GM23338 (cell line): ENCODE measurements at places on chromosomes 2 and 18. TPM values are rescaled to one million over a fixed set of nuclear protein-coding genes. Genes with fewer than 3 reads are reported as not detected.

DNA sequence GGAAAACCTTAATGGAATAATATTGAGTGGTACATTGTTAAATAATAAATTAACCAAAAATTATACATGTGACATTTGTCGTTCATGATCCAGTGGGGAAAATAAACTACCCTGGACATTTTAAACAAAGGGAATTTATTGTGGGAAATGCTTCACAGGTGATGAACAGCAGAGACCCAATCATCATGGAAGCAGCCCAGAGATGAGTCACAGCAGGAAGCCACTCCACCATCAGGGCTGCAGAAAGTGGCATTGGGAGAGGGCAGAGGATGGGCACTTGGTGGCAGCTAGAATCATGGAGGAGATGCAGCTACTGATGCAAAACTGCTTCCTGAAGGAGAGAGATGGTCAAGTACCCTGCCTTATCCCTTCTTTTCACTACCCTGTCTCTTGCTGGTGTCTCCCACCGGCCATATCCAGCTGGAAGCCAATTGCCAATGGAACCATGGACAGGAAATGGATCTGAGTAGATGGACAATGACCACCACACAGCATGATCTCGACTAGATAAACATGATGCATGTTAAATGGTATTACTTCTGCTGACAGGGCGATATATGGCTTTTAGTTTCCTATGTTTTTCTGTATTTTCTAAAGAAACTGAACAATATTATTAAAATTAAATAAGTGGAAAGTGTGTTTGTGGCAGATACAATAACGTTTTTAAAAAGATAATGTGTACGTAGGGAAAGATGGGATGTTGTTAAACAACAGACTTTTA is 139.8 kb downstream of the RPIA start:
- no peak for DNase-seq

Gene CHRND
- 0.11 TPM in 1 of 2 replicates, not detected in the other for polyA plus RNA-seq

Gene SATB2
- 1.6 and 2.0 TPM in 2 replicates for polyA plus RNA-seq

GRCh38 chr2:81870119-81870518 is 1565.6 kb upstream of the LRRTM1 start:
- no peak for DNase-seq

DNA sequence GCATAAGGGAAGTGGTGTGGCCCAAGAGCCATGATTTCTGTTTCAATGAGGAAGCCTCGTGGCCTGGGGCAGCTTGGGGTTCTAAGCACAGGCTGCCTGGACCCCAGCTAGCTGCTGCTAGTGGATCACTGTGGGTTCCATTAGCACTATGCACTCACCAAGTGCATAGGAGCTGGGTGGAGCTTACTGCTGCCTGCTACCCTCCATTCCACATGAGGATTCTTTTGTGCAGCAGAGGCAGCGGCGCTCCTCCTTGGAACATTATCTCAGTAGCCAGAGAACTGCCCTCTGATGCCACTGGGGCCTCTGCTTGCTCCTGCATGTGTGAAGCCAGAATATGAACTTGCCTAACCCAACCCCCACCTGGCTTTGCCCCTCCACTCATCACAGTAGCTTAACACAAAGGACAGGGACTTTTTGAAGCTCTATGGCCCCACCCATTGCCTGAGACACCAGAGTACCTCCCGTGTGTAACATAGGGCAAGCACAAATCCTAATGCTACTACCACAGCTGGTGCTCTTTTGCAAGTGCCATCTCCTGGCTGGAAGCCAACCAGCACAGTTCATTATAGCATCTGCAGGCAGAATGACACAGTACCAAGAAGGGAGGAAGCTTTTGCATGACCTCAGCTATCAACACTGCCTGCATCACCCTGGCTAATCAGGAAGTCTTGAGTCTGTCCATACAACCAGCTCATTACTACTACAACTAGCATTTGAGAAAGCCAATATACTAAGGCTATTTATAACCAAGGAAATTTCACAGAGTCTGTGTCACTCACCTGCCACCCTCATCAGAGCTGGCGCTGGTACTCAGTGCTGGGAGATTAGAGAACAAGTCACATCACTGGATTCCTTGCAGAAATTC is 297.0 kb upstream of the GULP1 start:
- DNase-seq, result no peak

Gene LHCGR
- polyA plus RNA-seq, result 0.54 and 0.66 TPM in 2 replicates

Gene NYAP2
- polyA plus RNA-seq, result not detected in 2 replicates

Gene IL36G
- polyA plus RNA-seq, result not detected in 2 replicates

Gene SAG
- polyA plus RNA-seq, result not detected in 2 replicates

- DNase-seq, result no peak
Observed at GRCh38 chr18:31045599-31045998, 3.1 kb upstream of the DSC3 start.

GRCh38 chr18:34709750-34710441 is at the start of gene DTNA:
DTNA (plus strand) TSS chr18:34710298; CDS start chr18:34755977, 45,679 bp downstream.
- DNase-seq, result peak; percentile 65

GRCh38 chr2:99821039-99821438 is 321.4 kb downstream of the AFF3 start:
- DNase-seq, result no peak

Gene MYO7B
- polyA plus RNA-seq, result not detected in 2 replicates

Gene MAP3K19
- polyA plus RNA-seq, result not detected in 2 replicates

Gene CCDC74B
- polyA plus RNA-seq, result 15.1 and 16.4 TPM in 2 replicates

- no peak for DNase-seq
Observed at GRCh38 chr2:112805542-112805941, 21.2 kb upstream of the IL1A start.

GRCh38 chr2:147663962-147664361 is 180.9 kb upstream of the ACVR2A start:
- DNase-seq, result no peak
